ENCODE measurements at places on chromosomes 5 and 9.

- DNase-seq, result no peak
Measured at GRCh38 chr9:133057006-133057405, 4.8 kb upstream of the CEL start.

DNA sequence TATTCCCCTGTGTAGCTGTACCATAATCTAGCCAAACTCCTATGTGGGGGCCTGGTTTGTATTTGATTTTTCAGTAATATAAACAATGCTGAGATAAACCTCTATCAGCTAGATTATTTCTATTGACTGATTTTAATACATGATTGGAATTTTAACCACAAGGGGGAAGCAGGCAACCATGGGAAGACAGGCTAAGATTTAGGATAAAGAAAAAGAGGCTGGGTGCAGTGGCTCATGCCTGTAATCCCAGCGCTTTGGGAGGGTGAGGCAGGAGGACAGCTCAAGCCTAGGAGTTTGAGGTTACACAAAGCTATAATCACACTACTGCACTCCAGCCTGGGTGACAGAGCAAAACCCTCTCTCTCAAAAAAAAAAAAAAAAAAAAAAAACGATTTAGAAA lies 18.1 kb upstream of the GPX3 start:
- DNase-seq, result peak; percentile 71

DNA sequence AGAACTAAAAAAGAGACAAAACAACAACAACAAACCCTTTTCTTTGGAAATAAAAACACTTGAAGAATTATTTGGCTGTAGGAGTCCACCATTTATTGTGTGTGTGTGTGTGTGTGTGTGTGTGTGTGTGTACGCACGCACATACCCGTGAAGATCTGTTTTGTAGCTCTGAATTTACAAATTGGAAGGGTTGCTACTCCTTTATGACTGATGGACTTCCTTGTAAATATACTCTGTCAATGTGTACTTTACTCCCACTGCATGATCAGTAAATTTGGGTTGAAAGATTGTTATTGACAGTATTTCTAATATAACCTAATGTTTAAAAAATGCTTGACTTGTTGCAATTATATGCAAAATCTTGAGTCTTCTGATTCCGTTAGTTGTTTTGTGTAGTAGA lies 148.1 kb downstream of the ATG10 start:
- DNase-seq, result no peak

DNA sequence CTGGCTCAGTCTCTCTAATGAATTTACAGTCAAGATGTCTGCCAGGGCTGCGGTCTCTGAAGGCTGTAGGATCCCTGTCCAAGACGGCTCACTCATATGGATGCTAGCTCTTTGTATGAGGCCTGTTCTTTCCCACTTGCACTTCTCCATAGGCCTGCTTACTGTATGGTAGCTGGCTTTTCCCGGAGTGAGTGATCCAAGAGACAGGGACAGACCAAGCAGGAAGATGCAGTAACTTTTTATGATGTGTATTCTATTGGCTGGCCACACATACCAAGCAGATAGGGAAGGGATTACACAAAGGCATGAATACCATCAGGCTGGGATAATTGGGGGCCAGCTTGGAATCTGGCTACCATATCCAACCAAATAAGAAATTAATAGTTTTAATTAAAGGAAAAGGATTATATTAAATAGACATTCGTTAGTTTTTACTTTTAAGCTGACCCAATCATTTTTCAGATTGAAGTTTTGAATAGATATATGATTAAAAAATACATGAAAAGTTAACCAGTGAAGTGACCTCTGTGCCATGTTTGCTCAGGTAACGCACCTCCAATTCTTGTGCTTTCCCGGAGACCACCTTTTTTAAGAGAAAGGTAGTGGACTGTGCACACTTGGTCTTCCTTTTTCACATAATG lies 20.6 kb downstream of the NSD1 start:
- DNase-seq, result peak; percentile 35

DNA sequence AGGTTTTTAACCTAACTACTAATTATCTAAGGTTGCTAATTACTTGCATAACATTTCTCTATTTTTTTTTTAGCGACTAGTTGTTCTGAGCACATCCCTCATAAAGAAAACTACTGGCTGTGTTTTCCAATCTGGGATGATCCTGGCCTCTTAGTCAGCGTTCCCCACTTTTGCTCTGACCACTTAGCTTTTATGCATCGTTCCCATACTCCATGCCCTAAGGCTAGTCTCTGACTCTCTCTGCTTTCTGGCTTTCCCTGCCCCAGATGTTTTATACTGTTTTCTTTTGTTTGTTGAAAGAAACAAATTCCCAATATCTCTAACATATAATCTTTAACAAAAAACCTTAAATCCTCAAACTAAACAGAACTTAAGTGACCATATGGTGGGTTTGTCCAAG lies 217.9 kb downstream of the SPATA31D1 start:
- DNase-seq, result no peak

DNA sequence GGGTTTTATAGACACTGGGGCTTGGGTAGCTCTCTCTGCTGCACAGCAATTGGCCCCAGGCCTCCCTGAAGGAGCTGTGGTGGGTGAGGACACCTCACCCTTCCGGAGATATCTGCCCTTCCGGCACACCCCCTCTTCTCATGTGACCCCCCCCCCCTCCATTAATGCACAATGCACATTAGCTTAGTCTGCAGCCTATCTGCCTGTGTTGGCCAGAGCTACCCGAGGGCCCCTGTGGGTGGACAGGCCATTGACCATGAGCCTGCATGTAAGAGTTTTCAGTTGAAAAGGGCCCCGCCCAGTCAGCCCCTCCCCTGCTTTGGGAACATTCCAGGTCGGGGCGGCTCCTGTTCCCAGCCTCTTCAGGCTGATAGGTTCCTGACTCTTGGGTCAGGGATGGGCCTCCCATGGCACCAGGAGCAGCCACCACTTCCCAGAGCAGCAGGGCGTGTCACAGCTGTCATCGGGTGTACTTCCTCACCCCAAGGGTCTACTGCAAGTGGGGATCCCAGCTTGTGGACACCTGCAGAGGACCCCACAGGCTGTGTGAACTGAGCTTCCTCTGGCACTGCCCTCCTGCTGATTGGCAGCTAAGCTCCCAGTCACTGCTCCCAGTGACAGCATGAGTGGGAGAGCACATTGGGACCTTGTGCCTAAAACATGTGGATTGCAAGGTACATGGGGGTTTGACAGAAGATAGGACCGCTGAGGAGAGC lies 17.8 kb downstream of the PHF2 start:
- no peak for DNase-seq

GRCh38 chr9:110897943-110898342 lies 140.3 kb downstream of the LPAR1 start:
- no peak for DNase-seq

DNA sequence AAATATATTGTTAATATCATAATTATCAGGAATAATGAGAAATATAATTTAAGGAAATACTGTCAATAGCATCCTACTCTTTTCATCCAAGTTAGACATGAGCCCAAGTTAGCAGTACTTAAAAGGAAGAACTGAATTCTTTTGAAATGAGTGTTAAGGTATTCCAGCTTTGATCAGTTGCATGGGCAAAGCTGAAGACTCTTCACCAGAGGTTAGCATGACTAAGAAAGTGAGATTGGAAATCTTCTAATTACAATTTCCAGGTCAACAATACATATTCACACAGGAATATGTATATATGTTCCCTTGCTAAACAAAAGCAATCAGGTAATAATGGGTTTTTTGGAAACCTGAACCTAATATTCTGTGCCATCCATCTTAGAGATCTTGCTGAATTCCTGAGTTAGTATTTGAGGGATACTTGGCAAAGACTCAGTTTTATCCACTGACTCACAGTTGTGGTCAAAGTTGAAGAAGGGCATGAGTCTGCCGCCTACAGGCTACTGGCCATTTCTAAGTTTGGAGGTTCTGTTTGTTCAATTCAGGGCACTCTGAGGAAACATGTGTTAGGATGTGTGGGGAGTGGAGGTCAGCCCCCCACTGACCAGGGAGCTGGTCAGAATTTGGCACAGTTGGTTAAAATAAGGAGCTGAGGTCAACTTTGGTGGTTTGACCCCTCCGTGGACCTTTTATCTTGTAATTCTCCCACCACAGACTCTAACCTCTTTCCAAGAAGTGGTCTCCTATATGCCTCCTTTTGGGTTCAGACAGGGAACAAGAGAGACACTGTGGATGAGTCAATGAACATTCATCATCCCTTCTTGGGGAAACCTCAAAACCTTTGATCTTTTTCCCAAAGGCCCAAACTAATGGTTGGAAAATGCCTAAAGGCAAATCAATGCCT lies 118.3 kb downstream of the PIK3R1 start:
- DNase-seq, result peak; percentile 82

GRCh38 chr5:60929024-60929423 lies 15.8 kb downstream of the ERCC8 start:
- peak; percentile 12 for DNase-seq

DNA sequence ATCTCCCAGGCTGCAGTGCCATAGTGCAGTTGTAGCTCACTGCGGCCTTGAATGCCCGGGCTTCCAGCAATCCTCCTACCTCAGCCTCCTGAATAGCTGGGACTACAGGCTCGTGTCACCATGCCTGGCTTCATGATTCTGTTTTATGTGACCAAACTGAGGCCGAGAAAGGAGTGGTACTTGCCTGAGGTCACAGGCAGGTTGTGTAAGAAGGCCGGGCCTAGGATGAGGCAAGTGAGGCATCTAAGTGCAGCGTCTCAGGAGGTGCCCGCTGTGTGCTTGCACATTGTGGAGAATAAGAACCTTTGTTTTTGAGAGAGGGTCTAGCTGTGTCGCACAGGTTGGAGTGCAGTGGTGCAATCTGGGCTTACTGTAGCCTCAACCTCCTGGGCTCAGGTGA lies 2.1 kb upstream of the NDST1 start:
- DNase-seq, result no peak

- DNase-seq, result peak; percentile 22
Measured at GRCh38 chr9:114033397-114034103, 44.5 kb downstream of the AMBP start.

DNA sequence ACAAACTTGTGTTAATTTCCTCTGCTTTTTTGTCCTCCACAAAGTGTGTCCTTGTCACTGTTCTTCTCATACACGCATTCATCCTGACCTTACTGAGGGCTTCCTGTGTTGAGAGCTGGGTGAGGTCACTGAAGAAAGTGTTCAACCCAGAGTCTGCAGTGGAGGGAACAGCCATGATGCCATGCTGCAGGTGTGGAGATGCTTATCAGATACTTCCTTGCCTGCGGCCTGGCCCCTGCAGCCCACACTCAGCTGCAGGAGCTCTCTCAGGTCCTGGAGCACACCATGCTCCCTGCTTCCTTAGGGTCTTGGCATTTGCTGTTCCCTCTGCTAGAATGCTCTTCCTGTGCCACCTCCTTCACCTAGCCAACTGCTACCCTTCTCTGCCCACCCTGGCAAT lies 108.1 kb upstream of the SPRY4 start:
- DNase-seq, result no peak

GRCh38 chr9:96391021-96391765 lies 7.7 kb upstream of the SLC35D2 start:
- no peak for DNase-seq

- no peak for DNase-seq
Measured at GRCh38 chr5:10768328-10768899, 7.4 kb upstream of the DAP start.

DNA sequence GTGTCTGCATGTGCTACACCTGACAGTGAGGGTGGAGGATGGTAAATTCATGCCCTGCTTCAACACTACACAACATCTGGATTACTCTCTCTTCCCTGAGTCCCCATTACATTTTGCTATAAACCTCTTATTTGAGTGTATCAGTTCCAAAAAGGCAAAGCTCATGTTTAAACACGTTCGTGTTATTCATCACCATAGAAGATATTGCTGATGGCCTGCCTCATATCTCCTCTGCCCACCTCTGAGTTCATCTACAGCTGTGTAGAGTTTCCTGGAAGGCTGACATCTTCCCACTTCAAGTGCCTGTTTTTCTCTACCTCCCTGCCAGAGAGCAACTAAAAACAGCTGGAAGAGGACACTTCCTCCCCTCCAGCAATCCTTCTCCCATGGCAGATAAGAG lies 433.2 kb downstream of the ISL1 start:
- DNase-seq, result no peak

GRCh38 chr9:112037281-112038016 lies 137.6 kb downstream of the SUSD1 start:
- peak; percentile 73 for DNase-seq

GRCh38 chr5:170426786-170427185 lies 37.6 kb upstream of the KCNMB1 start:
- no peak for DNase-seq

DNA sequence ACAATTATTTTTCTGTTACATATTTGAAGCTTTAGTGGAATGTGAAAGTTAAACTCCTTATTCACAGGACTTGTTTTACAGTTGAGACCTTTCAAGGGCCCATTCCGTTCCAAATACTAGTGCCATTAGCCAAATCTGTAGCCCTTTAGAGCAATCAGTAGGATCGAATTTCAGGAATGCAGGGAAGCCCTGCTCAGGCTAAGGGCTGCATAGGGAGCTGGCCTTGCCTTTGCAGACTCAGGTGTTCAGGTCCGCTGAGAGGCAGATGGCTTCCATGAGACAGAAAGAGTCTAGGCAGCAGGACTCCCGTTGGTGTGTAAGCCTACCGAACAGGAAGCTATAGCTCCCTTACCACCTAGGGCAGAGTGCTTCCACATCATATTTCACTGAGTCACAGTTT lies 150.1 kb upstream of the SLC27A6 start:
- no peak for DNase-seq

DNA sequence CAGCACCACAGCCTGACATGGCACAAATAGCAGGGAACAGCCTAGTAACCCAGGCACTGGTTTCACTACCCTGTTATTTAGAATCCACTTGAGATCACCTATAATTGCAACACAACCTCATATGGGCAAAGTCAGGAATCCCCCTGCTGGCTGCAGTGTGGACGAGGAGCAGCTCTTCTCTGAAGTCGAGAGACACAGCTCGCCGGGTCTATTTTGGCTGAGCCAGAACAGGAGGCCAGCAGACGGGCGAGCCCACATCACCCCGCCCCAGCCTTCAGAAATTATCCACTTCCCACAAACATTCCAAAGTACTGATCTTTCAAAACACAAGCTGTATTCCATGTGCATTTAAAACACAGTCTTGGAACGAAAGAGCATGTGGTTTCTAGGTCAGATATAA lies 179.0 kb downstream of the ROR2 start:
- DNase-seq, result peak; percentile 94

DNA sequence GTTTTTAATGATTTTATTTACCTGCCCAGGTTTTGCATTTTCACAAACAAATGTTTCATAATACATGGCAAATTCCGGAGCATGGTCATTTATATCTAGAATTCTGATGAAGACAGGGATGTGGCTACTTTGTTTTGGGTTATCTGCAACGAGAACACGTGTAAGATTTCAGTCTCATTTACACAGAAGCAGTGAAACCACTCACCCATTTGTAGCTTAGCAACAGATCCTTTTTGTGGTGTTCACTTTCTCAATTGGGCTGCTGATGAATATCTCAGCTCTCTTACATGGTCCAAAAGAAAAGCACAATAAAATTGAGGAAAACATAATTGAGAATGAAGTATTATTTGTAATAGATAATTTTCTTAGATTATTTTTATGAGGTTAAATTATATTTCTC lies 148.6 kb downstream of the CDH9 start:
- no peak for DNase-seq

DNA sequence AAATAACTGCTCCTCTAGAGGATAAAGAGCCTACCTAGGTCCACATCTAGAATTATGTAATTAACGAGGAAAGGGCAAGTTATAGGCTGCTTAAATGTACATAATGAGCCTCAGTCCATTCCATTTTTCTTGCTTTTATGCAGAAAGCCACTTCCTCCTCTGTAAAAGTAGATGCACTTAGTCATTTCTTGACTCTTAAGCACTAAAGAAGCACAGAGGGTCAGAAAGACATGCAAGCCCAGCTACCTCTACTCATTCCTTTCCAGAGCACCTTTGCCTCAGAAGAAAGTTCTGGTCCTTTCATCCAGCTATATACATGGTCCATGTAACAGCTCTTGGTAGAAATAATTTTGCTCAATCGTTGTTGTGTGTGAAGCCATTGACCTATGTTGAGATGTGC lies 308.0 kb upstream of the NREP start:
- DNase-seq, result no peak

Data from cardiac fibroblast (primary cell).